ENCODE measurements at places on chromosomes 11 and 22.
A peak's percentile ranks its signal among the peaks of the same experiment; 100 is the strongest.

DNA sequence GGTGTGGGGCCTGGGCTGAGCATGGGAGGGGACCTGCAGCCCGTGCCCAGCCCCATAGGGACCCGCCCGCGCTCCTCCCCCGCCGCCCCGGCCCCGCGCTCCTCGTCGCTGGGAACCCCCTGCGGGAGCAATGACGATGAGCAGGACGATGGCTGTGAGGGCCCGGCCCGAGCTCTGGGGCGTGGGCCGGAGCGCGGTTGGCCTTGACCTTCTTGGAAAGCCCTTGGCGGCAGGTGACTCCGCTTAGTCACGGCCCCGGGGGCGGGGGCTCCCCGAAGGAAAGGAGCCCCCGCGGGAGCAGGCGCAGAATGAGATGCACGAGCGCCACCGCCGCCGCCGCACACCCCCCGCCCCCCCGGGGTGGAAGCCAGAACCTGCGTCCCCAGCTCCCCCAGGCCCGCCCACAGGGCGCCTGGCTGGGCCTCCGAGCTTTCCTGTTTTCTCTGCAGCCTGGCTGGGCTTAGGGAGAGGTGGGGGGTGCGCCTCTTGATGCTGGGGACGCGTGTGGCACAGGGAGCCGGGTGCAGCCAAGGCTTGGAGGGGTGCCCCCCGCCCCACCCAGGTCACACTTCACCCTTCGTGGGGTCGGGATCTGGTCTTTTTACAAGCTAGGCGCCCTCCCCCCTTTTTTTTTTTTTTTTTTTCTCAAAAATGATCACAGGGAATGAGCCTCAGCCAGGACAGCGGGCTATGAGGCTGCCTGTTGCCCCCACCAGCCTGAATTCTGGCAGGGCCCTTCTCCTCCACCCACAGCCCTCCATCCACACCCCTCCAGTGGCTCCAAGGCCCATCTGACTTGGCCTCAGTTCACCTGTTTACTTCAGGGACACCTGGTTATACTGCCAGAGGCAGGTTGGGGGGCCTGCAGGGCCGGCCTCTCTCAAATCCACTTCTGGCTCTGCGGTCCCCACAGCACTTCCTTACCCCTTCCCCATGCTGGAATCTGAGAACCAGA is 17.9 kb downstream of the CRELD2 start:
- peak; percentile 70 for ATAC-seq

DNA sequence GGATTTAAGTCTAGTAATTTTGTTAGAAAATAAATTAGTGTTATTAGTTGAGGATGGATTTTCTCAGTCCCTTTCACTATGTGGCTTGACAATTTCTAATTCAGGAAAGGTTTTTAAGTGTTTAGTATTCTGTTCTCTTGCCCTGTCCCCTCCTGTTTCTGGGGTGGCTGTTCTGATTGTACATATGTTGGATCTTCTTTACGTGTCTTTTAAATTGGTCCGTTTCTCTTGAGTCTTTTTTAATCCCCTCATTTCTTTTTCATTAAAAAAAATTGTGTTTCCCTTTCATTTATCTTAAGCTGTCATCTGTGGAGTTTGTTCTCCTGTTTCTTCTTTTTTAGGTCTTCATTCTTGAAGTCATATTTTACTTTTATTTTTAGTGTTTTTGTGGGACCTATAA is 12.5 kb downstream of the ZBED4 start:
- ATAC-seq, result no peak

GRCh38 chr11:73752903-73753302 is 8.0 kb downstream of the RAB6A start:
- no peak for ATAC-seq

DNA sequence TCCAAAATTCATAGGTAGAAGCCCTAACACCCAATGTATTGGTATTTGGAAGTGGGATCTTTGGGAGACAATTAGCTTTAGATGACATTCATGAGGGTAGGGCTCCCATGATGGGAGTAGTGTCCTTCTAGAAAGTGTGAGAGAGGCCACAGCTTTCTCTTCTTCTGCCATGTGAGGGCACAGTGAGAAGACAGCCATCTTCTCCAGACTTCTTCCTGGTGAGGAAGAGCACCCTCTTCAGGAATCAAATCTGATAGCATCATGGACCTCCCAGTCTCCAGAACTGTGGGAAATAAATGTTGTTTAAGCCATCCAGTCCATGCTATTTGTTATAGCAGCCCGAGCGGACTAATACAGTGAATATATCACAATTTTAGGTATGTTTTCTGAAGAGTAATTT is 96.9 kb downstream of the CNTN5 start:
- ATAC-seq, result no peak

DNA sequence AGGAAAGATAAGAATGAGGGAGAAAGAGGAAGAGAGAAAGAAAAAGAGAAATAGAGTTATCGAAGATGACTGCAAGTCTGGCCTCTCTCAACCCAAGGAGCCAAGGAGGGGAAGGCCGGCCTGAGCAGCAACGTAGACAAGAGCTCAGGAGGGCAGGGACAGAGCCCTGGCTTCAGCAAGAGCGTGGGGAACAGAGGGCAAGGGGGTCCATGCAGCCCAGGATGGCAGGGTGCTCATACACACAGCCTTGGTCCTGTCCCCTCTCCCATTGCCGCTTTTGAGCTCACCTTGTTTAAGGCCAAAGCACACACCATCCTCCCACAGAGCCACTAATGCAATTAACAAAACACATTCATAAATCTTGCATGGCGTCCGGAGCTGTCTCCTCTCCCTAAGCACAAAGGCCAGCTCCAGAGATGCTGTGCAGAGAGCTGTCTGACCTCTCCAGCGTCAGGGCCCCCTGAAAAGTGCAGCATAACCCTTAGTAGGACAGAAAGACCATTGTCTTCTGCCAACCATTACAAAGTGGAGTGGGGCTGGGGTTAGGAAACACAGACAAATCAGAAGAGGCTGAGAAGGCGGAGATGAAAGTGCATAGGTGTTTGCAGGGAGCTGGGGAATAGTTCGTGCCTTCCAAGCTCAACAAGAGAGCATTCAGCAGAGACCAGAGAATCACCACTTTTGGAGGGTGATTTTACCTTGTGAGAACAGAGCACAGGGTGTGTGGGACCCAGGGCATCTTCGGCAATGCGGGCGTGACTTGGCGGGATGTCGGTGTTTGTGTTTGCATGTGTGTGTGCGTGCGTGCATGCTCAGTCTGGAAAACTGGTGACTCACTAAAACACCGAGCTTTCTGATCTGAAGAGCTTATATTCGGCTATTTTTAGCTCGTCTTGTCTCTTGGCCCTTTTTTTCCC is 28.2 kb upstream of the JAM3 start:
- no peak for ATAC-seq

DNA sequence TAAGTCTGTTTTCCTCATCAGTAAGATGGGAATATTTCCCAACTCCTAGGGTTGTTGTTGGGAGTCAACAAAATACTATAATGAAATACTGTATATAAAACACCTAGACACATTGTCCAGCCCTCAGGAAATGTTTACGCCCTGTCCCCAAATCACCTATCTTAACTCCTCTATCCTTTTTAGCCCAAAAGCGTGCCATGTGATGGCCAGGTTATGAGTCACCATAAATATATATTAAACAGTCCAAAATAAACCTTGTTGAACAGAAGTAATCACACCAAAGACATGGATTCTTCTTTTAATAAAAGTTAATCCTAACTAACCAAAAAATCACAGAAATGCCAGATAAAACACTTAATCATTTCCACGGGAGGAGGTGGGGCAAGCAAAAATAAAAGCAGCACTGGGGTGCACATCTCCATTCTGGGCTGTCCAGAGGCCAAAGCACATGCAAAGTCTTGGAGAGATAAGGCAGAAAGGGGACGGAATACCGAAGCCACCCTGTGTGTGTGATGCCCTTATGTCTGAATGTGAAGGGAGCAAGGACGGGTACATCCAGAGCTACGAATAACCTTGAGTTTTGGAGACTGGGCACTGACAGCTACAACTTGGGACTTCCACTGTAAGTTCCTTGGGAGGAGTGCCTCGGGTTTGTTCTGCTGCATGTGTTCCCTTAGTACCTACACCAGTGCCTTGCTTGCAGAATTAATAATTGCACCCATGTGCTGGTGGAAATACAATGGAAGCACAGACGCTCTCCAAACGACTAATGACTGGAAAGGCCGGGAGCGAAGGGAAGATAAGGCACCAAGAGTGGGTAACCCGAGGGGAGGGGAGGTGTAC is 1.1 kb downstream of the OSBP start:
- ATAC-seq, result no peak
